ENCODE measurements at places on chromosomes 1 and 21.

DNA sequence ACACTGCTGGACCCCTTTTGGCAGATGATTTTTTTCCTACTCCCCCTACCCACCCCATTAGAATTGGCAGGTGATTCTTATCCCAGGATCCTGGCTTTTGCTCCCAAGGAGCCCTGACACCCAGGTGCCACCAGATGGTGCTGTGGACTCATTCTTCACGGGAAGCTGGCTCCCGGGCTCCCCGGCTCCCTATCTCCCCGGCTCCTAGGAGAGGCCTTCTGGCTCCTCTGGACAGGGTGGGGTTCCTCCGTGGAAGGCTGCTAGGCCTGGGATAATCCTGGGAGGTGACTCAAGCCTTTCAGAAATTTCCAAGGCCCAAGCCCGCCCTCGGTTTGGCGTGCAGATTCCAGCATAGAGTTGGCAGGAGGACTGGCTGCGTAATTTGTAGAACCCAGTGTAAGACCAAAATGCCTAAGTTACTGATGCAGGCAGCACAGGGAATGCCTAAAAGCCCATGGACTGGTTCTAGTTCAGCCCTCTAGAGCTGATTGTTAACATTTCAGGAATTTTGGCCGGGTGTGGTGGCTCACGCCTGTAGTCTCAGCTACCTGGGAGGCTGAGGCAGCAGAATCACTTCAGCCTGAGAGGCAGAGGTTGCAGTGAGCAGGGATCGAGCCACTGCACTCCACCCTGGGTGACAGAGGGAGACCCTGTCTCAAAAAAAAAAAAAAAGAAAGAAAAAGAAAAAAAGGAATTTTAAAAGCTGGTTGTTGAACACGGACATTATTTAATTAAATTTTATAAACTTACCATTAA lies 6.8 kb upstream of the BSDC1 start:
- DNase-seq, result peak; percentile 9

- peak; percentile 5 for DNase-seq
Measured at GRCh38 chr1:47262787-47263413, 30.9 kb upstream of the TAL1 start.

- DNase-seq, result peak; percentile 8
Measured at GRCh38 chr1:28926629-28927265, 12.4 kb downstream of the EPB41 start.

DNA sequence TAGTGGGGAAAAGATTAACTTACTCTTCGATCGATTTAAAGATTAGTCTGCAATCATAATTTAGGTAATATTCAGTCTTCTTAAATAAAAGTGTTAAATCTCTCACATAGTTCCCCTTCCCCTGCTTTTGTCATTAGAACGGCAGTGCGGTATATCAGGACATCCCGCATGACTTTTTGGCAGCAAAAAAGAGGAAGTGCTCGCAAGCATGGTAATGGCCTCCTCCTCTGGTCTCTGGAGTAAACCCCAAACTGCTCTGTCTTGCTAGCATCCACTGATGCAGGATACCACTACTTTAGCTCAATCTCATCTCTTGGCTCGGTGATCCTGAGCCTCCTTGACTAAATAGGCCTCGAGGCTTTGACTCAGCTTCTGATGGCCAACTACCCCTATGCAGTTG lies 78.7 kb upstream of the VAV3 start:
- no peak for DNase-seq

DNA sequence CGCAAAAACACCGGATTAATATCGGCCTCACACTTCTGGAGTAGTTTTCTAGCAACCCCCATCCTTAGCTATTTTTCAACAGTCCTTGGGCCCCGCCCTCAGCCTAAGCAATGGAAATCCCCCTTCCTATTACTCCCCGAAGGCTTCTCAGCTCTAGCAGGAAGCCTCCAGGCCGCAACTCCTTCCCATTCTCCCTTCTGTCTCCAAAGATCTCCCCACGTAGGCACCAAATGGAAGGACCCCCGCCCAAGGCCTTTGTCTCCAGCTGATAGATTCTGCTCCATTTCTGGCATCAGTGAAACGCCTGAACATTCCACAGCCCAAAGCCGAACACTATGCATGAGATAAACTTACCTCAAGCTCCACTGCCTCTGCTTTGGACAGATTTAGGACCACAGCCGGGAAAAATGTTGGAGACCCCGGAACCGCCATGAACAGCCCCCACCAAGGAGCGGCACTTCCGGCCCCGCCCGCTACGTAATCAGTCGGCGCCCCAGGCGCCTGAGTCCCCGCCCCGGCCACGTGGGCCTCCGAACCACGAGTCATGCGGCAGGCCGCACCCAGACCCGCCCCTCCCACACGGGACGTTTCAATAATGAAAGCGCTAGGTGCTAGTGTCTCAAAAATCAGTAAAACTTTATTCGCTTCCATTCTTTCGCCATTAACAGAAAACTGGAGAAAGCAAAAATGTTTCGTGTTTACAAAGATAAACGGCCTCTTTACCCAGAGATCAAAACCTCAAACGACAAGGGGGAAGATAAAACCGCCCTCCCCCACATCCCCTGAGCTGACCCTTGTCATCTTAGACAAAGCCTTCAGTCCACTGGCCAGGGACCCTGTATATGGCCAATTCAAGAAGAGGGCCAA lies at the start of gene NRAS:
NRAS (minus strand) TSS at position 468 of the 867 bp plus-strand sequence. CDS start 611 bp downstream, outside the sequence.
- peak; percentile 94 for DNase-seq

- DNase-seq, result no peak
Measured at GRCh38 chr1:41663671-41664400, 179.4 kb upstream of the EDN2 start.
